ENCODE measurements at places on chromosomes 2 and 18. TPM values are rescaled to one million over a fixed set of nuclear protein-coding genes. Genes with fewer than 3 reads are reported as not detected.

DNA sequence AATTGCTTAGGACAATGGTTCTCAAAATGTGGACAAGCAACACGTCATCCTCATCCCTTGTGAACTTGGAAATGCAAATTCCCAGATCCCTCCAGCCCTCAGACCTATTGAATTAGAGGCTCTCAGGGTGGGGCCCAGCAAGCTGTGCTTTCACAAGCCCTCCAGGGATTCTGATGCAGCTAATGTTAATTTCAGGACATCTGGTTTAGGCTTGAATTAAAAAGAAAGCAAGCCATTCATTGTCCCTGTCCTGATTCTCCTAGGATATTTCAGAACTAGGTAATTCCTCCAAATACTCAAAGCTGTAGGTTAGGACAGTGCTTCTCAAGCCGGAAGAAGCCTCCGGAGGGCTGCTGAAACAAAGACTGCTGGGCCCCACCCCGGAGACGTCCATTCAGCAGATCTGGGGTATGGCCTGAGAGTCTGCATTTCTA, 26.0 kb upstream of the GLI2 start:
- peak; percentile 27 for DNase-seq

- DNase-seq: no peak
Observed at GRCh38 chr2:853203-853870, 97.3 kb upstream of the SNTG2 start.

GRCh38 chr2:203648273-203648672, 58.2 kb upstream of the CD28 start:
- DNase-seq: no peak

- DNase-seq: peak; percentile 52
Observed at GRCh38 chr2:120774557-120775160, 39.0 kb downstream of the GLI2 start.

DNA sequence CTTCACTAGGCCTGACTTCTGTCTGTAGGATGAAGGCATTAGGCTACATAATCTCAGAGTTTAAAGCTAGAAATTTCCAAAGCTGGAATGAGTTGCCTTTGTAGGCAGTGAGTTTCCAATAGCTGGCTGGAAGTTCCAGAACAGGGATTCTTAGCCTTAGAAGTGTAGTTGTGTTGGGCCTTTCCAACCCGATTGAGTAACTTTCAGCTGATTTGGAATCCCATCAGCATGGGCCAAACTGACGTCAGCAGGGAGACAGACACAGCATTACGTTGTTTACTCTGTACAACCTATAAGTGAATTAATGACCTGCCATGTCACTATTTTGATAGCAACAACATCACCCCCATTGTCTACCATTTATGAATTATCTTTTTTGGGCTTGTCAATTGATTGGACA, 56.9 kb downstream of the SETBP1 start:
- DNase-seq: no peak

SCN9A gene
- 18.7 TPM for total RNA-seq

TMEM178A gene
- total RNA-seq: 0.94 TPM

NEURL3 gene
- total RNA-seq: not detected

CAVIN2 gene
- 205 TPM for total RNA-seq

SCRN3 gene
- 24.9 TPM for total RNA-seq

DHRS9 gene
- total RNA-seq: 6.2 TPM

BCL2 gene
- total RNA-seq: 65.7 TPM

MAL gene
- total RNA-seq: 18.8 TPM

SOS1 gene
- 49.1 TPM for total RNA-seq

ALLC gene
- not detected for total RNA-seq

NT5DC4 gene
- 1.8 TPM for total RNA-seq

Measured in spleen (tissue), 13 donors.